AG09309 (cell line): ENCODE measurements at places on chromosomes 7 and 10.

DNA sequence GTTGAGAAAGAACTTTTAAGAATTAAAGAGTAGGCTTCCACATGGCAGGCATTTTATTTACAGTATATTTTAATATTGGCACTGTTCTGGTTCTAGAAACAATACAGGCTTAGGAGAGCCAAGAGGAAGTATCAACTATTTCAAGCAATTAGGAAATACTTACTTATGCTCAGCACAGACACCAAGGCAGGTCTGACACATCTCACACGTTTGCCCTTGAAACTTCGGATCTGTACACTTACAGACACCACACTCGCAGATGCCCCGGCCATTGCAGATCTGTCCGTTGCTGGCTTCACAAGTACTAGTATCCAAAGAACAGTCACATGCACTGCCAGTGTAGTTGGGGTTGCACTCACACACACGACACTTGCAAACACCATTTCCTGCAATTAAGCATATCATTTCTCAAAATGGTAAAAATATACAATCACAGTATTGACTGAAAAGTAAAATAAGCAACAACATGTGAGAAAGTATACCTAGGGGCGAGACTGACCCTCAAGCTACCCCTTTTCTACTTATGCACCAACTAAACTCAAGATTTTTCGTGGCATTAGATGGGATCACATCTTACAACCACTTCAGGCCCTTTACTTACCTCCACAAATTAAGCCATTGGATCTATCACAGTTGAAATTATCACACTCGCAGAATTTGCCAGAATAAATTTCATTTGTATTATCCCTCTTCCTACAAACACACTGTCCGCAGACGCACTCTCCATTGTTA is 46.6 kb downstream of the ITGB1 start:
- DNase-seq: no peak

- DNase-seq: no peak
These were observed 37.5 kb downstream of the MEST start for GRCh38 chr7:130529417-130529816.

DNA sequence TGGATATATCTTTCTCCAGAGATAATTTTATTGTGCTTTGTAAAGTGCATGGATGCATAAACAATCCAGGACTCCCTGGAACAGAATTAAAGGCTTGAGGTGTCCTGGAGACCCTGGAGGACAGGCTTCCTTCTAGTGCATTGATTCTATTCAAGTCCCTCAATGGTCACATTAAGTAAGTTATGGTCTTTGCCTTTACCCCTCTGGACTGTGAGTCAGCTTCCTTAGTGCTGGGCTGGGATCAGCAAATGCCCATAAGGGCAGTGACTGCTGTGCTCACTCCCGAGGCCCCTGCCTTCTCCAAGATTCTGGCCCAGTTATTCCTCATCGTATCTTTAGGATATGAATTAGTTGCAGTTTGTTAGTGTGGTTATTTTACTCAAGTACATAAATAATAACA is 178.7 kb upstream of the PRSS58 start:
- DNase-seq: no peak

DNA sequence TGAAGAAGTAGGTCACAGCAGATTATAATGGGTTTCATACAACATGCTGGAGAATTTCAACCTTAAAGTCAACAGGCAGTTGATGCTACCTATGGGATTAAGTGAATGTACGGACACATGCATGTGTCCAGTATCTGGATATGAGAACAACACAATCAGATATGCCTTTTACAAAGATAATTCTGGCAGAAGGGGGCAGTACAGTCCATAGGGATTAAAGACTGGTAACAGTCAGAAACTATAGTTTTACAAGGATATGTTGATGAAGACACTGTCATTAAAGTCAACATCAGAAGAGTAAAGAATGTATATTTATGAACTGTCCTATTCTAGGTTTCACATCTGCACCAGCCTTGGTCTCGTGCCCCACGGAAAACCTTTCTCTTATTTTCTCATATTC is 41.5 kb downstream of the ANKMY2 start:
- no peak for DNase-seq

- no peak for DNase-seq
These were observed 13.3 kb upstream of the MIOS start for GRCh38 chr7:7553386-7553785.

- DNase-seq: no peak
These were observed 51.2 kb upstream of the PCBD1 start for GRCh38 chr10:70939441-70940003.

DNA sequence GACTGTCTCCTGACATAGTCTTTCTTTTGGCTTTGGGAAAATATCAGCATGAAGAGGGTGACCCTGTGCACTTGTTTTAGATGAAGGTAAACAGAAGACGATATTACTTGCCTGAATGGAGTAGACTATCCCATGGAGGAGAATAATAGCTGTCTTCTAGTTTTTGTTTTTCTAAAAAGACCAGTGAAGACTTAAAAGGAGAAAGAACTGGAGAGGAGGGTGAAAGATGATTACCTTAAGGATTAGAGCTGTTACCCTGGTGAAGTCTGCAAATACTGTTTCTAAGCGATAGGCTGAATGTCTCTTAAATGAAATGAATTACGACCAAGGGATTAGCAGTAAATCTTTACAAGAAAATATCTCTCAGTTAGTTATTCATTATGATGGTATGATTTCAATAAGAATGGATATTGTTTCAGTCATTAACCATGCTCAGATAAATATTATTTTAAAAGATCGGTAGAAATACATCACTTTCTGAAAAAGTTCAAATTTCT is 255.6 kb upstream of the FERD3L start:
- no peak for DNase-seq

- no peak for DNase-seq
These were observed 30.1 kb downstream of the TNS3 start for GRCh38 chr7:47551668-47552440.

DNA sequence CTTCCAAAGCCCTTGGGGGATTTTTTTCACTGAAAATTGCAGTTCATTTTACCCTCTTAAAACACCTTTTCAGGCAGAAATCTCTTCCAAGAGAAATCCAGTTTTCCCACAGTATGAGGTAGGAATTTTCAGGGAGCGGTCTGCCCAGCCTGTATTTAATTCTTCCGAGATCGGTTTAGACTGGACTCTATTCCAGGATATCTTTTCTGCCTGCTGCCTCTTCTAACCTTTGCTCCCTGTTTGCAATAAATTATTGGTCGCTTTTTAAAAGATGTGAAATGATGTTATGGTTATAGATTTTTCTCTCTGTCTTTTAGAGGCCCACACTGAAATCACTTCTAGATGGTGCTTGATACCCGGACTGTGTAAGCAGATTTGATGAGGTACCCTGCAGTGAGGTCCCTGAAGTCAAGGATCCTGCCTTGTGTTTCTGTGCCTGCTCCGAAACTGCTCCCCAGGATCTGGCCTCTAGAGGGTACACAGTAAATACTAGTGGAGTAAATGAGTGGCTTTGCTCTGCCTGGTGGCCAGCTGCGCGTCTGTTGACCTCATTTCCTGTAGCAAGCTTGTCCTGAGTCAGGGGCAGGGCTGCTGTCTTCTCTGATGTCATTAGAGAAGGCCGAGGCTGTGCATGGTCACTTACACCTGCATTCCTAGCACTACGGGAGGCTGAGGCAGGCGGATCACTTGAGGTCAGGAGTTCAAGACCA is 191.6 kb downstream of the FANK1 start:
- DNase-seq: no peak

DNA sequence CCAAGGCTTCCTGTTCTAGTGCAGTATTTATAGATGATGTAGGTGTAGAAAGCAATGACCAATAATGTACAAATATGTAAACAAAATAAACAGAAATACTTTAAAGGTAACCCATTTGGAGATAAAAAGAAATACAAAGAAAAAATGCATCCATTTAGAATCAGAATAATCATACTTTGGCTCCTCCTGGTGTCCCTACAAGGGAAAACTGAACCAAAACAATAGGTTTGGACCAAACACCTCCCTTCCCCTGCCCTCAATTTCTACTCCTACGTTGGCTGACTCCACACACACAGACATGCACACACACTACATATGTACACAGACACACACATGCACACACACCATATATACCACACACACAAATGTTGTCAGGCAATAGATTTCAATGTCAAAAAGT is 36.0 kb downstream of the C10orf143 start:
- DNase-seq: no peak

GRCh38 chr7:108146070-108146842 is 16.1 kb upstream of the LAMB4 start:
- DNase-seq: peak; percentile 47

- DNase-seq: no peak
These were observed 48.6 kb downstream of the ICA1 start for GRCh38 chr7:8213381-8213780.

DNA sequence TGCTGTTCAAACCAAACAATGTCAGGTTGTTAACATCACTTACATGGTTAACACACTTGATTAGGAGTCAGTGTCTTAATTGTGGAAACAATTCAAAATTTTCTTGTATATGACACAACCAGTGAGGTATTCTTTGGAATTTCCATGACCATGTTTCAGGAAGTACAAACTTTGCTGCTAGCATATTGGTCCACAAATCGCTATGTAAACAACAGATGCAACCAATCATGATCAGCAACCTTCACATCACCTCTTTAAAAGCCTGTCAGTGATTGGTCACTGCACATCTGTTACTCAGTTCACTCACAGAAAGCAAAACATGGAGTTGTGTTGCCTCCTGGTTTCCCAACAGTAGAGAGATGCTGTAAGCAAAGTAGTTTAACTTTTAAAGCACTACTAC is 108.9 kb upstream of the FAM3C start:
- DNase-seq: peak; percentile 52

DNA sequence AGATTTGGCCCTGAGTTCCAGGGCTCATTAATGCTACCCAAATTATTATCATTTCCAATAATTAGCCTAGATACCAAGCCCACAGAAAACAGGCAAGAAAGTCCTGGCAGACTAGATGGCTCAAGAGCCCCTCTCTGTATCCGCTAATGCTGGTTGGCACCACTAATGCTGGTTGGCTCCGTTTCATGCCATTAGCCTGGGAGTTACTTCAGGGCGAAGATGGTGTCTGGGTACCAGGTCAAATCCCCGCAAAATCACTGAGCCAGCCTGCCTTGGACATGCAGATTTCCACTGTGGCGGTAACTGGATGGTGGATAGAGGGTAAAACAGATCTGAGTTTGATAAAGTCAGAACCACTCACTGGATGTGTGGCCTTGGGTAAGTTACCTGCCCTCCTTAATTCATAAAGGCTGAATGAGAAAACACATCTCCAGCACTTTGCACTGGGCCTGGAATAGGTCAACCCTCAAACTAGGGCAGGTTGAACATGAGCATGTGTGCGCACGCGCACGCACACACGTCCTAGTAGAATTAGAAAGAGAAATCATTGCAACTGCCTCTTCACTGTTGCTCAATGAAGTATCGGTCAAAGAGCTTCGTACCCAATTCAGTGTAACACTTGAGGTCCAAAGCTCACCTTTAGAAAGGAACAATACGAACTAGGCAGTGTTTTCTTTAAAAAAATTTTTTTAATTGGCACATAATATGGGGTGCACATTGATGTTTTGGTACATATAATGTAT is 91.5 kb downstream of the PRPF18 start:
- no peak for DNase-seq

DNA sequence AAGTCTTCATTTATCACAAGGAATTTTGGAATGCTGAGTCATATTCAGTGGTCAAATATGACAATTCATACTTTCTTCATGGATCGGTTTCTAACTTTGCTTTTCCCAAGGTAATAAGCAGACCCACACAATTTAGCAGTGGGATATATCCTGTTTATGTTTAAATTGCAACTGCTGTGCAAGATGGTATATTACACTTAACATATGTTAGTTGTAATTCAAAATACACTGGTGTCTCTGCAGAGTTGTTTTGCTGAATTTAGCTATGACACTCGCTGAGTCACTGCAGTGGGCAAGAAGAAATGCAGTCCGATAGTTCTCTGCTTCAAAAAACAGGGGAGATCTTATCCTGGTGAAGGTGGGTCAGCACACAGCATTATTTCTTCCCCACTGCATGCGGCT is 194.8 kb upstream of the PTN start:
- peak; percentile 3 for DNase-seq

GRCh38 chr10:31395695-31396094 is 76.7 kb downstream of the ZEB1 start:
- DNase-seq: no peak

- no peak for DNase-seq
These were observed 96.5 kb upstream of the FAM20C start for GRCh38 chr7:95863-96260.

DNA sequence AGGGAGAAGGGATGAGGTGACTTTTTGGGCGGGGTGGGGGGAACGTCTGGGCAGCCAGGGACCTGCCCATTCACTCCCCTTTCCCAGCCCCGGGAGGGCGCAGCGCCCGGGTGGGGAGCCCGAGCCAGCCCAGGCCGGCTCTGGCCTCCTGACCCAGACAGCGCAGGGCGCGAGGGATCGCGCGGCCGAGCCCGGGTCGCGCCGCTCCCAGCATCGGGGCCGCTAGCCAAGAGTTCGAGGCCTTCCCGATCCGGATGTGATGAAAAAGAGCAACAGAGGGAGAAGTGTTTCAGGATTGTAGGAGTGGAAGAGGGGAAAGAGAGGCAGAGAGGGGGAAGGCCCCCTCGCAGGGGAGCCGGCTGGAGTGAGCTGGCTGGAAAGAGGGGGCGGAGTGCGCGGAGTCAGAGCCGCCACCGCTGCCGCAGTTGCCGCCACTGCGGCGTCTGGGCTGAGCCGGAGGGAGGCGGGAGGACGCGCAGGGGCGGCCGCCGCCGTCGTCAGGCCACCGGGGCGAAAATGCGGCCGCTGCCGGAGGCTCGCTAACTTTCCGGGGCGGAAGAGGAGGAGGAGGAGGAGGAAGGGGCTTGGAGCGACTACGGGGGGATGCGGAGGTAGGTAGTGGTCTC is at the start of gene MDFIC:
MDFIC (plus strand) TSS at position 69 of the 626 bp plus-strand sequence. CDS start 940 bp downstream, outside the sequence.
- no peak for DNase-seq

DNA sequence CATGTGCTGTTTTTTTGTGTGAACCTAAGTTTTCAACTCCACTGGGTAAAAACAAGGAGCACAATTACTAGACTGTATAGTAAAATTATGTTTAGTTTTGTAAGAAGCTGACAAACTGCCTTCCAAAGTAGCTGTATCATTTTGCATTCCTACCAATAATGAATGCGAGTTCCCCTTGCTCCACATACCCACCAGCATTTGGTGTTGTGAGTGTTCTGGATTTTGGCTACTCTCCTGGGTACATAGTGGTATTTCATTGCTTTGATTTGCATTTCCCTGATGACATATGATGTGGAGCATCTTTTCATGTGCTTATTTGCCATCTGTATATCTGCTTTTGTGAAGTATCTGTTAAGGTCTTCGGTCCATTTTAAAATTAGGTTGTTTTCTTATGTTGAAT is 178.2 kb downstream of the HIBADH start:
- no peak for DNase-seq

DNA sequence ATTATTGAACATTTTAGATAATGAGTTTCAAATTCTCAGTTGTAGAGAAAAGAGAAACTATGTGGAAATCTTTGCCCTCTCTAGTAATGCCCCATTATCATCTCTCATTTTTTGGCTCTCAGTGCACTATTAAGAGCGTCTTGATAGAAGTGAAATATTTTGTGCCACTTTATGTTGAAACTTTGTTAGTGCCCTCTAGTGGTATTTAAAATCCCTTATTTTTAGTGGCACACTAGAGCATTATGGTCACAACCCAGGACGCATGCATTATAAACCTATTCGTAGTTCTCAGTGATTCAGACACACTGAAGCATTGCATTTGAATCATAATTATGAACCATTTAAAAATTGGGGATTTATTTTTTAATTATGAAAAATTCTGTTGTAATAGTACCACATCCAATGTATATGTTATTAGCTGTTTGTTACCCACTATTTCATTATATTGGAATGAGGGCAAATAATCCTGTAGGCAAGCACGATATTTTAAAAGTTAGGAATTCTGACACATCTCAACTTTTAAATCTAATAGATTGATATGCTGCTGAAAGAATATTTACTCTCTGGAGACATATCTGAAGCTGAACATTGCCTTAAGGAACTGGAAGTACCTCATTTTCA is 21.9 kb downstream of the PDCD4 start:
- DNase-seq: no peak
